ENCODE measurements at places on chromosomes 5 and 9. TPM values are rescaled to one million over a fixed set of nuclear protein-coding genes. Genes with fewer than 3 reads are reported as not detected.
A peak's percentile ranks its signal among the peaks of the same experiment; 100 is the strongest.

SLC34A3 gene
- not detected for total RNA-seq

DNA sequence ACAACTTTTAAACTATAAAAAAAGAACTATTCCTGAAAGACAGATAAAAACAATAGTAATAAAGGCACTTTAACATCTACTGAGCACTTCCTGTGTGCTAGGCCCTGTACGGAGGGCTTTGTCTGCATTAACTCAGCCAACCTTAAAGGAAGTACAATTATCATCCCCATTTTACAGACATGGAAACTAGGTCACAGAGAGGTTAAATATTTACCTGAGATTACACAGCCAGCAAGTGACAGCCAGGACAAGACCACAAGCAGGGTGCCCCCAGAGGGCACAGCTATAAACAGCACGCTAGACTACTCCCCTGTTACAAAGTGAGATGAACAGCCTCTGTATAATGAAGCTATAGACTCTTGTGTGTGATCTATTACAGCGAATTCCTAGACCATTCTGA, 25.5 kb downstream of the DDX31 start:
- peaks cover 16% of the 10 kb centered on the region for H3K36me3 ChIP-seq
- no peak for DNase-seq
- no peak overlapping the region for H3K27ac ChIP-seq
- no peaks in the 10 kb centered on the region for H3K27me3 ChIP-seq
- no peak overlapping the region for H3K4me3 ChIP-seq
- H3K4me1 ChIP-seq, result no peaks in the 10 kb centered on the region

ANXA1 gene
- 525 TPM for total RNA-seq

SEMA5A gene
- total RNA-seq, result 0.04 TPM

GRCh38 chr9:96071076-96071814, 195.8 kb downstream of the ERCC6L2 start:
- no peak overlapping the region for H3K27ac ChIP-seq
- H3K4me1 ChIP-seq, result no peaks in the 10 kb centered on the region
- H3K4me3 ChIP-seq, result no peak overlapping the region
- DNase-seq, result peak; percentile 20
- no peaks in the 10 kb centered on the region for H3K36me3 ChIP-seq
- no peaks in the 10 kb centered on the region for H3K27me3 ChIP-seq

- H3K27ac ChIP-seq, result no peak overlapping the region
- no peaks in the 10 kb centered on the region for H3K4me1 ChIP-seq
- H3K4me3 ChIP-seq, result no peak overlapping the region
- no peak for DNase-seq
- H3K36me3 ChIP-seq, result no peaks in the 10 kb centered on the region
Measured at GRCh38 chr5:176152191-176152929, 85.9 kb upstream of the SIMC1 start.

- no peaks in the 10 kb centered on the region for H3K27me3 ChIP-seq
- no peak overlapping the region for H3K4me3 ChIP-seq
- no peaks in the 10 kb centered on the region for H3K4me1 ChIP-seq
Measured at GRCh38 chr5:66538531-66538930, 57.7 kb upstream of the MAST4 start.

BTNL8 gene
- total RNA-seq, result not detected

GRCh38 chr9:12708562-12709298, 15.5 kb downstream of the TYRP1 start:
- H3K4me1 ChIP-seq, result peaks cover 14% of the 10 kb centered on the region
- DNase-seq, result peak; percentile 85
- H3K27me3 ChIP-seq, result no peaks in the 10 kb centered on the region
- no peak overlapping the region for H3K4me3 ChIP-seq

RCL1 gene
- total RNA-seq, result 12.1 TPM

GRCh38 chr9:20659474-20659967, 24.5 kb upstream of the FOCAD start:
- no peaks in the 10 kb centered on the region for H3K4me1 ChIP-seq
- H3K4me3 ChIP-seq, result no peak overlapping the region
- no peak overlapping the region for H3K27ac ChIP-seq
- no peaks in the 10 kb centered on the region for H3K36me3 ChIP-seq
- no peak for DNase-seq

DNA sequence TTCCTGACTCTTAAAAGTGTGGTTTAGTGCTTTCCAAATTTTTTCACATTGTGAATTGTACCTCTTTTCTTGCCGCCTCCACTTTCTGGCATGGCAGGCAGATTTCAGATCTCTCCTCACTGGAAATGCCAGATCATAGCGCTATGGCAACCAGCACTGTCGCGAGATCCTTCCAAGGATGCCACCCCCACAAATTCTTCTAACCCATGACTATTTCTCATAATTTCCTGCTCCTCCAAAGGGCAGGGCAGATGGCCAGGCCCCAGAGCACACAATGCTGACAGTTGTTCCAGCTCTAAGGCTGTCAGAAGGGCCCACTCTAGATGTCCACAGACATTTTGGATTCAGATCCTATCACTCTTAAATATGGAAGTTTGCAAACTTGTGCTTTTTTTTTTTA, 446.2 kb upstream of the RIOK2 start:
- H3K4me3 ChIP-seq, result no peak overlapping the region
- H3K36me3 ChIP-seq, result no peaks in the 10 kb centered on the region
- peak; percentile 33 for DNase-seq
- no peaks in the 10 kb centered on the region for H3K4me1 ChIP-seq

SKP2 gene
- total RNA-seq, result 42.0 TPM

DNA sequence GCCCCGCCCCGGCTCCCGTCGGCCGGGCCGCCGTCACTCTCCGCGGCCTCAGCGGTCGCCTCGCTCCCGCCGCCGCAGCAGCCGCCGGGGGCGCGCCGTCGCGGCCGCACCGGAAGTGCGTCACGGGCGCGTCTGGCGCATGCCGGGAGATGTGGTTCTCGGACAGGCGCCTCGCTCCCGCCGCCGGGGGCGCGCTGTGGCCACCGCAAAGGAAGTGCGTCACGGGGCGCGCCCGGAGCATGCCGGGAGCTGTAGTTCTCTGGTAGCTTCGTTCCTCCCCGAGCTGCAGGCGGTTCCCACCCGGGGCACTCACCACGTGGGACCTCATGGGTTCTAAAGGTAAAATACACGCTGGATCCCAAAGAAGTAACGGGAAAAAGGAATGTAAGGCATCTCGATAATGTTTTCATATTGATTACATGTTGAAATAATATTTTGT, at the start of gene UBAC1:
Gene UBAC1 (minus strand): TSS at position 97 of the 439 bp plus-strand sequence. CDS start 211 bp downstream, outside the sequence.
- peak; percentile 95 for DNase-seq
- H3K4me1 ChIP-seq, result peaks cover 8% of the 10 kb centered on the region
- H3K27me3 ChIP-seq, result no peaks in the 10 kb centered on the region

- no peaks in the 10 kb centered on the region for H3K4me1 ChIP-seq
- no peaks in the 10 kb centered on the region for H3K36me3 ChIP-seq
- no peak overlapping the region for H3K4me3 ChIP-seq
- H3K27ac ChIP-seq, result no peak overlapping the region
Measured at GRCh38 chr5:168585119-168585856, 6.1 kb upstream of the PANK3 start.

GRCh38 chr9:122036988-122037387, 56.1 kb downstream of the TTLL11 start:
- no peak for DNase-seq
- H3K27ac ChIP-seq, result no peak overlapping the region
- H3K36me3 ChIP-seq, result no peaks in the 10 kb centered on the region
- peaks cover 4% of the 10 kb centered on the region for H3K4me1 ChIP-seq
- no peaks in the 10 kb centered on the region for H3K27me3 ChIP-seq
- H3K4me3 ChIP-seq, result no peak overlapping the region

DNA sequence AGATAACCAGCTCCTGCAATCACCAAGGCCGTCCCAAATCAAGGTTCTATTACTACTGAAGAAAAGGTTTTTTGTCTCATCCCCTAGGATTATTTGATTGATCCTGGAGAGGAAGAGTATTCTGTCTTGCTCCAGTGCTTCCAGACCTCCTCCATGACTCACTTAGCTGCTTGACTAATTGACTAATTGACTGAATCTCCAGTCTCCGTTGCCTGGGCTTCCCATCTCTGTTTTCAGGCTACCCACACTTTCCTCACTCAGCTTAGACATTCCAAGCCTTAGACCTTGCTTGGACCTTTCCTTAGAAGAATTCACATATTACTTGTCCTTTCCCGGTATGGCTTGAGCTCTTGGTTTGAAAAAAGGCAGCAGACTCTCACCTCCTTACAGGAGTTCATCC, 60.6 kb downstream of the FRMD3 start:
- H3K4me1 ChIP-seq, result no peaks in the 10 kb centered on the region
- H3K27ac ChIP-seq, result no peak overlapping the region
- no peak overlapping the region for H3K4me3 ChIP-seq
- H3K36me3 ChIP-seq, result no peaks in the 10 kb centered on the region
- H3K27me3 ChIP-seq, result no peaks in the 10 kb centered on the region

- peaks cover 17% of the 10 kb centered on the region for H3K27me3 ChIP-seq
- DNase-seq, result no peak
- H3K4me1 ChIP-seq, result peaks cover 16% of the 10 kb centered on the region
- no peak overlapping the region for H3K27ac ChIP-seq
Measured at GRCh38 chr9:121498487-121499176, 1.0 kb downstream of the GGTA1 start.

- H3K27ac ChIP-seq, result no peak overlapping the region
- no peak for DNase-seq
- H3K4me1 ChIP-seq, result no peaks in the 10 kb centered on the region
- H3K4me3 ChIP-seq, result no peak overlapping the region
- no peaks in the 10 kb centered on the region for H3K27me3 ChIP-seq
- H3K36me3 ChIP-seq, result no peaks in the 10 kb centered on the region
Measured at GRCh38 chr9:107034831-107035230, 171.9 kb downstream of the ZNF462 start.

DNA sequence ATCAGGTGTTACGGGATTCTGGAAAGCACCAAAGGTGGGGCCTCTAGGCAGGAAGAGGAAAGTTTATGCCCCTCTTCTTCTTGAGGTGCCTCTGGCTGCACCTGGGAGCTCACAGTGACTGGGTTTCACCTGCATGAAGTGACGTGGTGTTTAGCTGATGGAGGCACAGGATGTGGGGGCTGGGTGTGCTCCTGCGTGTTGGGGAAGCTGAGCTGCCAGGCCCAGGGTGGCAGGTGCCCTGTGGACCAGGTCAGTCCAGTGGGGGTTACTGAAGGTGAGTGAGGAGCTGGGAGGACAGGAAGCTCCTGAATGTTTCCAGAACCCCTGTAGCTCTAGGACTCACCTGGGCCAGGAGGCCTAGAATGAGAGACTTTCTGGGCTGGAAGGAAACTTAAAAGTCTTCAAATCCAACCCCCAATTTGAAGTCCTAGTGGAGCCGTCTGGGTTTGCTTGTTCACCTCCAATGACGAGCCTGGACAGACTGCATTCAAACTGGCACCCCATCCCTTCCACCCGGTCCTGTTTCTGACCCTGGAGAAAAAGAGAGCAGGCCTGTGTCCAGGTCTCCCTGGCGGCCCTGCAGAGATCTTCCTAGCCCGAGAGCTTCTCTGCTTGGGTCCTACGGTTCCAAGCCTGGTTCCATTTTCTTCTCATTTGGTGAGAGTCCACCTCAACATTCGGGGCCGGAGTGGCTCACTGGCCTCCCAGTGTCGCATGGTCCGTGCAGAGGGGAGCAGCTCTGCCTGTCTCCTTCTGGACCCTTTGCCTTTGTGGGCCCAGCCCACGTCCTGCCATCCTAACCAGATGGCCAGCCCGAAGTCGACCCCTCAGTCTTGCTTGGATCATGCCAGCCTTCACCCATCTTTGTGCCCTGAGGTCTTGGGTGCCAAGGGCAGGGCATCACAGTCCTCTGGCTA, 22.3 kb downstream of the TRAF1 start:
- H3K27ac ChIP-seq, result no peak overlapping the region
- DNase-seq, result no peak
- H3K36me3 ChIP-seq, result no peaks in the 10 kb centered on the region
- H3K27me3 ChIP-seq, result peaks cover 3% of the 10 kb centered on the region
- no peaks in the 10 kb centered on the region for H3K4me1 ChIP-seq
- no peak overlapping the region for H3K4me3 ChIP-seq

CCL28 gene
- 0.95 TPM for total RNA-seq

PCDH1 gene
- total RNA-seq, result 136 TPM

DNA sequence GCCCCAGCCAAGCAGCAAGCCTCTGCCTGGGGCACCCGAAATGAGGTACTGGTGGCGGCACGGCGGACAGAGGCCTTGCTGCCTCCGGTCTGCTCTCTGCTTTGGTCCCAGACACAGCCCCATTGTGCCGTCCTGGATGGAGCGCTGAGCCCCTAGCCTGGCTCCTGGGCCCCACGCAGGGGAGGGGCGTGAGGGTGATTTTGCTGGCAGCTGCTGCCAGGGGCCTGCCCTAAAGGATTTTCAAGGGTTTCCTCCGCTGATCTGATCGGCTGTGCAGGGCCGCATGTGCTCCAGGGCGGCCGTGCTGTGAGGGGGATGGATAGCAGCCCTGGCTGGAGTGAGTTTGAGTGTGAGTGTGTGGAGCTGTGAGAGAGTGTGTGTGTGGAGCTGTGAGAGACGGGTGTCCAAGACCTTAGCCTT, 1.3 kb downstream of the GPSM1 start:
- DNase-seq, result peak; percentile 44
- no peaks in the 10 kb centered on the region for H3K27me3 ChIP-seq
- H3K4me1 ChIP-seq, result peaks cover 20% of the 10 kb centered on the region
- no peaks in the 10 kb centered on the region for H3K36me3 ChIP-seq
- H3K4me3 ChIP-seq, result peak overlapping the region; percentile 71
- peak overlapping the region; percentile 58 for H3K27ac ChIP-seq

FRMD3 gene
- 6.1 TPM for total RNA-seq

- no peaks in the 10 kb centered on the region for H3K36me3 ChIP-seq
- DNase-seq, result peak; percentile 100
- H3K27me3 ChIP-seq, result no peaks in the 10 kb centered on the region
- H3K4me1 ChIP-seq, result peaks cover 31% of the 10 kb centered on the region
Measured at GRCh38 chr9:114779352-114779845, 26.4 kb downstream of the TNFSF15 start.

- H3K4me1 ChIP-seq, result no peaks in the 10 kb centered on the region
- peaks cover 4% of the 10 kb centered on the region for H3K27me3 ChIP-seq
- no peaks in the 10 kb centered on the region for H3K36me3 ChIP-seq
- no peak overlapping the region for H3K27ac ChIP-seq
Measured at GRCh38 chr5:135016861-135017290, 17.2 kb downstream of the PITX1 start.

All from endothelial cell of umbilical vein (primary cell).